Right forelimb (tissue), 1 donor: ENCODE measurements at places on chromosomes 1 and 21.

- DNase-seq = no peak
Measured at GRCh38 chr21:42673633-42674328, 20.4 kb downstream of the PDE9A start.

DNA sequence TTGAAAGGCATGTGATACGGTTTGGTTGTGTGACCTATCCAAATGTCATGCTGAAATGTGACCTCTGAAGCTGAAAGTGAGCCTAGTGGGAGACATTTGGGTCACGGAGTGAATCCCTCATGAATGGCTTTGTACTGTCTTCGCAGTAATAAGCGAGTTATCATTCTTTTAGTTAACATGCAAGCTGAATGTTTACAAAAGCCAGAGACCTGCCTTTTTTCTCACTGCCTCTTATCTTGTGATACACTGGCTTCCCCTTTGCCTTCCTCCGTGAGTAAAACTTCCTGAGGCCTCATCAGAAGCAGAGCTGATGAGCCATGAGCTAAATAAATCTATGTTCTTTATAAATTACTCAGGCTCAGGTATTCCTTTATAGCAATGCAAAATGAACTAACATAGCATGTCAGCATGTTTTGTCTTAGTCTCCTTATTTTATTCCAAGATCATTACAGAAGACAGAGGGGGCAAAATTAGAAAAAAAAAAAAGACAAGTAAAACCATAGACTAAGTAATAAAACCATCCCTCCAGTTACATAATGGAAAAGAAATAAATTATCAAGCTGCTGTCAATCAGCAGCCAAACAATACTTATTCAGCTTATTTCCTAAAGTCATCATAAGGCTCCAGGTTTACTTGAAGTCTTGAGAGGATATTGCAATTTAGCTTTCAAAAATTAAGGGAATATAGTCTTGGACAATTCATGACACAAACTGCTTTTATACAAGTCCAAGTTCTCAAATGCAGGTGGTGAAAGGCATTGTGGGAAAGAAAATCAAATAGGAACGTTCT is 12.1 kb downstream of the RGS18 start:
- no peak for DNase-seq

GRCh38 chr1:244180256-244180655 is 129.2 kb downstream of the ZBTB18 start:
- no peak for DNase-seq

GRCh38 chr1:221672239-221672645 is 69.6 kb downstream of the DUSP10 start:
- DNase-seq = no peak

DNA sequence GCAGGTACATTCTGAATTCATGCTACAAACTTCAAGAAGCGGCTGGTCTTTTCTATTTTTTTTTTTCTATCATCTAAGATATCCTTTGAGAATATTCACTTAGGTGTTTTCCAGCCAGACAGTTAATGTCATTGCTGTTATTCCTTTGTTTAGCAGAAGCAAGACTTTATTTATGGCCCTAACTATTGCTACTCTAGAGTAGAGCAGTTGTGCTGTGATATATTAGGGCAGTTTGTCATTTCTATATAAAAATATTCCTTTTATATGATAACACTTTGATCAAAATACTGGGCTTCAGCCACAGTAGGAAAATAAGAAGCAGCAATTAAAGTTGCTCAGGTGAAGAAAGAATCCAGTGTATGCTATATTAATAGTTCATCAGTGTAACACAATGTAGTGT is 959.3 kb downstream of the NCAM2 start:
- no peak for DNase-seq
